ENCODE measurements at places on chromosomes 4 and X.

- DNase-seq = no peak
Measured at GRCh38 chr4:2977211-2978088, 14.1 kb downstream of the GRK4 start.

- DNase-seq = no peak
Measured at GRCh38 chr4:6918338-6918737, 8.7 kb downstream of the TBC1D14 start.

DNA sequence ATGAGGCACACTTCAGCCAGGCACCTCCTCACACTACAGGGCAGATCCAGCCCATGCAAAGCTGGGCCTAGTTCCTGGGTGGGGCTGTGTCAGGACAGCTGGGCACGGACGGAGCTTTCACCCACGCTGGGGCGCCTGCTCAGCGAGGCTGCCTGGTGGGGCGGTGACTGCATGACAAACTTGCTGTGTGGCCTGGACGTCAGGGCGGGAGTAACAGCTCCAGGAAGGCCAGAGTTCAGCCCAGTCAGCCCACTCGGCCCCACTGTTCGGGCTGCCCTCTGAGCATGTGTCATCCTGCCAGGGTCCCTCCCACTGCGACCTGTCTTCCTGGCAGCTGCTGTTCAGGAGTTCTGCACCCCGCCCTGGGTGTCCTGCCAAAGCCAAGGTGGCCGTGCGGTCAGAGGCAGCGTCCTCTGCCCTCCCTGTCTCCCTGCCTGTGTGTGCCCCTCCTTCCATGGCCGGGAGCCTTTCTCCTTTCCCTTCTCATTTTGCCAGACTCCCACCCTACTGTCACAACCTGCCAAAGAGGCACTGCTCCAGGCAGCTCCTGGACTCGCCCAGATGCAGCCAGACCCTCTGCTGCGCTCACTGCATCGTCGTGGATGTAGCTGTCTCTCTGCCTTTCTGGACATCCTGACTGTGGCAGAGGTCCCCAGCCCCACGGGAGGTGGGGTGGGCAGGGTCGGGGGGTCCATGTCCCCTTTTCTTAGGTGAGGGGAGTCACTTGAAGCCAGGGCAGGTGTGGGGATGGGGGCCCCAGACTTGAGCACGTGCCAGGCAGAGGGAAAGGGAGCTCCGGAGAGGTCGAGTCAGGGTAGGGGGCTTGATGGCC lies 33.0 kb upstream of the KIAA0232 start:
- DNase-seq = no peak

DNA sequence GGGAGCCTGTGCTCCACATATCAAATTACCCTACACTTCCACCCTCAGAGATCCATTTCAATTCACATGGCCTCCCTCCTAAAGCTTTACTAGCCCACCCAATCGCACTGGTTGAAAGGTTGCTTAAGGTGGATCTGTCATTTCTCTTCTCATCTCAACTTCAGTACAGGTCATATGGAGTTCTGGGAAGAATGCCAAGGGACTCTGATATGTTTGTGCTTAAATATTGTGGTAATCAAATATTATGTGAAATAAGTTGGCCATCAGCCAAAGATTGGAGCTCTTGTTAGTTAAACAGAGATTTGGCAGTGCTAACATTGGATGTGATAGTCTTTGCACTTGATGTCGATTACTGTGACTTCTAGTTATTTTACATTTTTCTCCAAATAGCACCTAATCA lies 20.5 kb downstream of the SEPTIN6 start:
- DNase-seq = no peak

DNA sequence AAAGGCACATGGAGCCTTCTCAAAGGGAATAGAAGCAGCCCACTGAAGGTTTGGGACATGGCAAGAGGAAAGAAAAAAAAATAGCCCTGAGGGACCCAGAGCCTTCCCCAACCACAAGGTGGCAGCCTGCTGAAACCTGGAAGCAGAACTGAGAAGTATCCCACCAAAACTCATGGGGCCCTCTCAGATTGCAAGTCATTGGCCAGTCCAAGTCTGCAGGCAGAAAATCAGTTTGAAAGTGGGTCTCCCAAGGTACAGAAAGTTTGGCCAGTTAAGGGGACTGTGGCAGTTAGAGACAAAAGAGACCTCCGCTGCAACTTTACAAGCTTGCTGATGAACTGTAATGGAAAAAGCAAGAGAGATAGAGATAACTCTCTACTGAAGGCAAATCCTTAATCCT lies 155.8 kb downstream of the ANTXR2 start:
- DNase-seq = peak; percentile 22

DNA sequence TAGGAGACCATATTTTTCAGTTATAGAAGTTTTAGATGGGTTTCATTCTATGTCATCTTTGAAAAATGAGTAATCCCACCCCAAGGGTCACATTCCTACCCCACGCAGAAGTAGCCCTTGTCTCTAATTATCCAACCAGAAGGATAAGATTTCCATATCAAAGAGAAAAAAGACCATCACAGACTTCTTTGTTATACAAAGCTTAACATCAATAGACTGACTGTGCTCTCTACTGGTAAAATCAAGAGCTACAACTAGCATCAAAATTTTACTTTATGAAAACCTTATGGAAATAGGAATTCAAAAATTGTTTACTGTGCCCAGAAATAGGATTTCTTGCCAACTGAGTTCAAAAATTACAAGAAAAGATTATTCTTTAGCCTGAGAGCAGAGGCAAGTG lies 24.9 kb downstream of the TNMD start:
- no peak for DNase-seq

DNA sequence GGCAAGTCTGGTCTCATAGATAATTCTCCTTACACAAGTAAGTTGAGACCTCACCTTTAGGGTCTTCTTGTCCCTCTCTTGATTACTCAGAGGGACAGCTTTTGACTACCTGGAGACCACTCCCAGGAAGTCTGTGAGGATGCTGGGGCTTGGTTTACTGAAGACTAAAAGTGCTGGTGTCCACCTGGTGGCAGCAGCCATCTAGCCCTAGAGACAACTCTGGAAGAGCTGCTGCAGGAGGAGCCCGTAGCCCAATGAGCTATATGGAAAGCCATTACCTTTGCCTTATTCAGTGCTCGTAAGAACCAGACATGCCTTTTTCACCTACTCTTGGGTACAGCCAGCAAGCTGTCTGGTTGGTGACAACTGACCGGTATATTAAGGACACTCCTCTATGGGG lies 7.3 kb downstream of the FGFBP2 start:
- no peak for DNase-seq

DNA sequence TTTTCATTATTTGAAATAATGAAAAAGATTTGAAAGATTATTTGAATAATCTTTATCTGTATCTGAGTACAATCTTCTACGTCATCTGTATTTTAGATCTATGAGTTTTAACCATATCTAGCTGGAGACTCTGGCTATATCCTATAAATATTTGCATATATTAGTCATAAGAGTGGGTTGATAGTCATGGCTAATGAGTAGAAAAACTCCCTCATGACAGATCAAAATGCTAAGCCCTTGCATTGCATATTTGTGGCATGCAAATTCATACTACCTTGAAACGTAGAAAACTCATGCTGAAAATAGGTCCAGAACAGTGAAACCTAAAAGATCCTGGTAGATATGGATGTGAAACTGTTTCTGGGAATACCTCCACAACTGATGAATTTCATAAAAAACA lies 291.3 kb downstream of the GALNTL6 start:
- no peak for DNase-seq

DNA sequence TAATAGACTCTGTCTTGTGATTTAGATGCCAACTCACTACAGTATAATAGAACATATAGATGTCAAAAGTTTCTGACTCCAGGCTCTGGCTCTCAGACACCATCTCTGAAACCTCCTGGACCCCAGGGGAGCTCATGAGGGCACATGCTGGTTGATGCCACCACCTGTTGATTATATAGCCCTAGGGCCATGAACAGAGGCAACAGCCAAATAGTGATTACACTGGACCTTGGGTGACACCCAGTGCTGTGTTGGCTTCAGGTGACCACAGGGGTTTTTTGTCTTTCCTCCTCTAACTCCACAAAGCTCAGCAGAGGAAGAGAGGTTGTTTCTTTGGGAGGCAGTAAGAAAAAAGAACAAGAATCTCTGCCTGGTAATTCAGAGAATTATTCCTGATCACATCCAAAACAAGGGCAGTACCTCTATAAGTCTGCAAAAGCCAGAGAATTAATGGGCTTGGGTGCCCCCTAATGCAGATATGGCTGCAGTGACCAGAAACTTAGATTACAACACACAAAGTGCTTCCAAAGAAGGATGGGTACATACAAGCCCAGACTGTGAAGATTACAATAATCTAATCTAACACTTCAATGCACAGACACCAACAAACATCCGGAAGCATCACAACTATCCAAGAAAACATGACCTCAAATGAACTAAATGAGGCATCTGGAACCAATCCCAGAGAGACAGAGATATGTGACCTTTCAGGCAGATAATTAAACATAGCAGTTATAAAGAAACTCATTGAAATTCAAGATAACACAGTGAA lies 1920.6 kb downstream of the ARAP2 start:
- no peak for DNase-seq

- no peak for DNase-seq
Measured at GRCh38 chr4:42331040-42331439, 66.2 kb upstream of the SHISA3 start.

- DNase-seq = no peak
Measured at GRCh38 chr4:40328383-40328782, 6.8 kb upstream of the CHRNA9 start.

- no peak for DNase-seq
Measured at GRCh38 chrX:34768290-34768689, 111.2 kb upstream of the TMEM47 start.

DNA sequence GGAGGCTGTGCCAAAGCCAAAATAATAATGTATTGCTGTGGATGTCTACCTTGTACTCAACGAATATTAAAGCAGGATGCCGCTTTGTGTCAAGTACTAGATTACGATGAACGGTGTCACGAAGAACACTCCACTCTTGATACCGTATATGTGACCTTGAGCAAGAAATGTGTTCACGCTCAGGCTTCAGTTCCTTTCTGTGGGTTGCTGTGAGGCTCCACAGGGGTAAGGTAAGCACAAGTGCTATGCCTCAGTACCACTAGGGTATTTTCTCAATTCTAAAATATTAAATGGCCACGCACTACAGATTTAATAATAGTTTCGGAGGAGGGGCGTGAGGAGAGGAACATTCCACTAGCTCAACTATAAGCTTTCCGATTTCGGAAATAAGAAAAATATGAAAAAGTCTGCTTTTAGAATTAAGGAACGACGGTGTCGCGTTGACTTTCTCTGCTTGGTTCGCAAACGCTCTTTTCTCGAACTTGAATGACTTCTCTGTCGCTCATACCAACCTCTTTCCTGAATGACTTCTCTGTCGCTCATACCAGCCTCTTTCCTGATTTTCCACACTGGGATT lies 607 bp upstream of the SCOC start:
- no peak for DNase-seq

DNA sequence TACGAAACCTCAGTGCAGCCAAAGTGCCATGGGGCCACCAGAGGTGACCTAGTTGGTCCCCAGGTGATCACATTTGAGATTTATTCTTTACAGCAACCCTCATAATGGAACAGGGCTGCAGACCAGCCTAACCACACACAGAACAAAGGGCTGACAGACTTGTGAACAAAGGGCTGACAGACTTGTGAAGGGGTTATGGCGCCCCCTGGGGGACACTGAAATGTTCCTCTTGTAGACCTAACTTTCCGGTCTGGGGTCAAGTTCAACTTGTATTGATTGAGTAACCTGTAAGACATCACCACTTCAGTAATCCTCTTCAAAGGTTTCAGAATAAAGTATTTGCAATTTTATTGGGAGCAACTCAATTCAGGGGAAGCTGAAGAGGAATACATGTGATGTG lies 175.9 kb upstream of the RPS6KA3 start:
- DNase-seq = peak; percentile 32

GRCh38 chrX:148416142-148416541 lies 84.3 kb upstream of the AFF2 start:
- no peak for DNase-seq

DNA sequence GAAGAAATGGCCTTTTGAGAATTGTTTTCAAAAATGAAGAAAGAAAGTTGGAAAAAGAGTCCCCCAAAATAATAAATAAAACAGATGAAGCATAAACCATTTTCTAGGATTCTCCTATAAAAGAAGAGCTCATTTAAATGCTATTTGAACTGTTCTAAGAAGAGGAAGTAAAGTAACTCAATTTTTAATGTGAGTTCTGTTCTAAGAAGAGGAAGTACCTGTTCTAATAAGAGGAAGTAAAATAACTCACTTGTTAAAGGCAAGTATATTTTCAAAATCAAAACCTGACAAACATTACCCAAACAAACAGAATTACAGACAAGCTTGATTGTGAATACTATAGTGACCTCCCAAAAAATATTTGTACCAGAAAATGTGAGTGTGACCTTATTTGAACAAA lies 1326.3 kb downstream of the C4orf33 start:
- DNase-seq = no peak

DNA sequence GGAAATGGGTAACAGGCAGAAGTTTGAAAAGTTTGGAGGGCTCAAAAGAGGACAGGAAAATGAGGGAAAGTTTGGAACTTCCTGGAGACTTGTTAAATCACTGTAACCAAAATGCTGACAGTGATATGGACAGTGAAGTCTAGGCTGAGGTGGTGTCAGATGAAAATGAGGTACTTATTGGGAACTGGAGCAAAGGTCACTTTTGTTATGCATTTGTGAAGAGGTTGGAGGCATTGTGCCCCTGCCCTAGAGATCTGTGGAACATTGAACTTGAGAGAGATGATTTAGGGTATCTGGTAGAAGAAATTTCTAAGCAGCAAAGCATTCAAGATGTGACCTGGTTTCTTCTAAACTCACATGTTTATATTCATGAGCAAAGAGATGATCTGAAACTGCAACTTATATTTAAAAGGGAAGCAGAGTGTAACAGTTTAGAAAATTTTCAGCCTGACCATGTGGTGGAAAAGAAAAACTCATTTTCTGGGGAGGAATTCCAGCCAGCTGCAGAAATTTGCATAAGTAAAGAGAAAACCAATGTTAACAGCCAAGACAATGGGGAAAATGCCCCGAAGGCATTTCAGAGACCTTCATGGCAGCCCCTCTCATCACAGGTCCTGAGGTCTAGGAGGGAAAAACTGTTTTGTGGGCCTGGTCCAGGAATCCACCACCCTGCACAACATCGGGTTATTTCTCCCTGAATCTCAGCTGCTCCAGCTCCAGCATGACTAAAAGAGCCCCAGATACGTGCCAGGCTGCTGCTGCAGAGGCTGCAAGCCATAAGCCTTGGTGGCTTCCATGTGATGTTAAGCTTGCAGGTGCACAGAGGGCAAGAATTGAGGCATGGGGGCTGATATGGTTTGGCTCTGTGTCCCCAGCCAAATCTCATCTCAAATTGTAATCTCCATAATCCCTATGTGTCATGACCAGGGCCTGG lies 632.5 kb upstream of the GNPDA2 start:
- no peak for DNase-seq

DNA sequence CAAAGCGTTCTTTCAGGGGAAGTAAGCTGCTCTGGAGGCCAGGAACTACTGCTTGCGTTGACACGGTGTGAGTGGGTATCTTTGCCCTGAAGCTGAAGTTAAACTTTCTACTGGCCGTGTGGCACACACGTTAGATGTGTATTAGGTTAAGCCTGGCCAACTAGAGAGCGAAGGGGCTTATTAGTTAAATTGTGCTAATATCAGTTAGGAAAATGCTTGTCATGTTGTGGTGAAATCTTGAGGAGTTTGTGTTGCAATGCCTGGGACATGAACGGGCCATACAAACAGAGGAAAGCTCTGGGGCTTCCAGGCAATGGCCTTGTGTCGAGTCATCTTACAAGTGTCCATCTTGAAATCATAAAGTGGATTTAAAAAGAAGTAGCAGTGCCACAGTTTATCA lies 62.6 kb downstream of the NSUN7 start:
- DNase-seq = no peak

Measured in Panc1 (cell line).